ENCODE measurements at places on chromosomes 2 and 18. TPM values are rescaled to one million over a fixed set of nuclear protein-coding genes. Genes with fewer than 3 reads are reported as not detected.

DNA sequence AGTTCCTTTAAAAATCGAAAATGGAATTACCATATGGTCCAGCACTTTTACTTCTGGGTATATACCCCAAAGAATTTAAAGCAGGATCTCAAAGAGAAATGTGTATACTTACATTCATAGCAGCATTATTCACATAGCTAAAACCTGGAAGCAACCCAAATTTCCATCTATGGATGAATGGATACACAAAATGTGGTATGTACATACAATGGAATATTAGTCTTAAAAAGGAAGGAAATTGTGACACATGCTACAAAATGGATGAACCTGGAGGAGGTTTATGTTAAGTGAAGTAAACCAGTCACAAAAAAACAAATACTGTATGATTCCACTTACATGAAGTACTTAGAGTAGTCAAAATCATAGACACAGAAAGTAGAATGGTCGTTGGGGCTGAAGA lies 147.9 kb upstream of the LTBP1 start:
- no peak for DNase-seq

DNA sequence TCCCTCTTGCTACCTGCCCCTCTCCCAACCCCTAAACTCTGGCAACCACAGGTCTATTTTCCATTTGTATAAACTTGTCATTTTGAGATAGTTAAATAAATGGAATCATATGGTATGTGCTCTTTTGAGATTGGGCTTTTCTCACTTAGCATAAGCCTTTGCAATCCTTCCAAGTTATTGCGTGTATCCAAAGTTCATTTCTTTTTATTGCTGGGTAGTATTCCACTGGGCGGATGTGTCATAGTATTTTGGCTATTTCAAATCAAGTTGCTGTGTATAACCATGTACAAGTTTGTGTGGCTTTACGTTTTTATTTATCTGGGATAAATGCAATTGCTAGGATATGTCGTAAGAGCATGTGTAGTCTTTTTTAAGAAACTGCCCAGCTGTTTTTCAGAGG lies 55.5 kb upstream of the CUL3 start:
- DNase-seq = no peak

DNA sequence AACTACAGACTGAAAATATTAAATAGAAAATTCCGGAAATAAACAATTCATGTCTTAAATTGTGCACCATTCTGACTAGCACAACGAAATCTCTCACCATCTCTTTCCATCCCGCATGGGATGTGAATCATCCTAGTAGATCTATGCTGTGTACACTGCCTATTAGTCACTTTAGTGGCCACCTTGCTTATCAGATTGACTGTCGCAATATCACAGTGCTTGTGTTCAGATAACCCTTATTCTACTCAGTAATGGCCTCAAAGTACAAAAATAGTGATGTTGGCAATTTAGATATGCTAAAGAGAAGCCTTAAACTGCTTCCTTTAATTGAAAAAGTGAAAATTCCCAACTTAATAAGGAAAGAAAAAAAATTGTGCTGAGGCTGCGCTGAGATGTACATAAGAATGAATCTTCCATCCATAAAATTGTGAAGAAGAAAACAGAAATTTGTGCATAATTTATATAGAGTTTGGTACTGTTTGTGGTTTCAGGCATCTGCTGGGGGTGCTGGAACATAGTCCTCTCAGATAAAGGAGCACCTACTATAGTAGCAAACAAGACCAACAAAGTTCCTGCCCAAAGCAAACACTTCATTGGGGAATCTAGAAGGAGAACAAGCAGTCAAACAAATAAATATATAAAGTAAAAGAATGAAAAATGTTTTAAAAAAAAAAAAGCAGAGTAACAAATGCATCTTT lies 12.0 kb downstream of the PSMD1 start:
- no peak for DNase-seq

DNA sequence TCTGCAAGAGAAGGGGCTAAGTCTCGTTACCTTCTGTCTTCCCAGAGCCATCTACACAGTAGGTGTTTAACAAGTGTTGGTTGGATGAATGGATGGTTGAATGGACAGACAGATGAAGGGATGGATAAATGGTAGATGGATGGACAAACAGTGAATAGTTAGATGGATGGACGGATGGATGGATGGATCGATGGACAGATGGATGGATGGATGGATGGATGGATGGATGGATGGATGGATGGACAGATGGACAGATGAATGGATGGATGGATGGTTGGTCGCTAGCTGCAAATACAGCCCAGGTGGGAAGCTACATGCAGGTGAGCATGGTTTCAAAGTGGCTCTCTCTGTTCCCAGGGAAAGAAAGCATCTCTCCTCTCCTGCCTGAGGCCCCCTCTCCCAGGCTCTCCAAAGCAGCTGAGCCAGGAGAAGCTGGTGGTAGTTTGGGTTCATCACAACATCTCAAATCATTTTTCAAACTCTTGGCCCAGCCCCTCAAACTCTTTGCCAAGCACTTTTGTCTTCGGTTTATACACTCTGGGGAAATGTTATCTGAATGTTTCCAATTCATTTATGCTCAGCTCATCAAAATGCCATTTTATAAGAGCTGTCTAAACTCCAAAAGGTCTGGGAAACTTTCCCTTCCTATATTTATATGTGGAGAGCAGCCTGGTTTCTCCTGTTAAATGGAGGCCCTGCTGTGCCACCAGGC lies 192.7 kb downstream of the ANAPC1 start:
- no peak for DNase-seq

DNA sequence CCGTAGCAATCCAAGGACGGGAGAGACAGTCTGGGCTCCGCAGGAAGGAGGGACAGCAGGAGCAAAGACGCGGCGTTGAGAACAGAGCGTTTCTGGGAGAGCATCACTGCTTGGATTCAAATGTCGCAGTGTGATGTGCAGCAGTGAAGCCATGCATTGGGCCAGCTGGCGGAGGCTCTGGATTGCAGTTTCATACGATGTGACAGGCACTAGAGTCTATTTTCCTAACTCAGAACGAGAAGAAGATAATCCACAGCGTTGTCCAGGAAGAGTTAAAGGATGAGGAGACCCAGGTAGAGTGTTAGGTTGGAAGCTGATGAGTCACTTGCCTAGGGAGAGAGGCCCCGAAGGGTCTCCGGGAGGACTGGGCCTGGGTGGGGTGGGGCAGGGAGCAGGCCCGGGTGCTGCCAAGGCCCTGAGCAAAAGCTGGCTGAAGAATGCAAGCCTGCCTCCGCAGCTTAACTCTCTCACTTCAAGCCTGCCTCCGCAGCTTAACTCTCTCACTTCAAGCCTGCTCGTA lies 17.7 kb upstream of the SEMA4C start:
- DNase-seq = no peak

- no peak for DNase-seq
These were observed 230.4 kb downstream of the MEIS1 start for GRCh38 chr2:66665124-66665984.

DNA sequence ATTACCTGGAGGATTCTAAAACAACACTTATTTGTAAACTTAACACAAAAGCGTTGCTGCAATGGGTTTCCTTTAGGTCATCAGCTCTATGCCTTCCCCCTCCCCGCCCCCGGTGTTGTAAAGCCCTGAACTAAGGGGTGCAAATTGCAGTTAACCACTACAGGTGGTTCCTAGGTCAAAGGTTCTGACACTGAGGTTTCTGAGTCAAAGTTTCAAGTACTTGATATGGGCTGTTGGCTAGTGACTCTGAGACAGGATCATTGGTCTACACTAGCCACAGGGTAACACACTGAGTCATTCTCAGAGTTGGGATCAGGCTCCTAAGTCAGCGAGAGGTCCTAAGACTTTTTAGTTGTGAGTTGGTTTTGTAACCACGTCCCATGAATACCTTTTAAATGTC lies 15.4 kb downstream of the IL1B start:
- no peak for DNase-seq

The IL18R1 gene
- 9.3 TPM for total RNA-seq

The CIB4 gene
- not detected for total RNA-seq

The GGCX gene
- 38.4 TPM for total RNA-seq
